ENCODE measurements at places on chromosomes 2 and 18. TPM values are rescaled to one million over a fixed set of nuclear protein-coding genes. Genes with fewer than 3 reads are reported as not detected.

- DNase-seq = peak; percentile 96
These were observed 90.7 kb upstream of the CTDP1 start for GRCh38 chr18:79588636-79589481.

- no peak for DNase-seq
These were observed 32.6 kb upstream of the ANXA4 start for GRCh38 chr2:69709290-69709689.

AQP12A gene
- not detected for polyA plus RNA-seq

GRCh38 chr2:179255129-179255528 is 9.5 kb downstream of the SESTD1 start:
- no peak for DNase-seq

DNA sequence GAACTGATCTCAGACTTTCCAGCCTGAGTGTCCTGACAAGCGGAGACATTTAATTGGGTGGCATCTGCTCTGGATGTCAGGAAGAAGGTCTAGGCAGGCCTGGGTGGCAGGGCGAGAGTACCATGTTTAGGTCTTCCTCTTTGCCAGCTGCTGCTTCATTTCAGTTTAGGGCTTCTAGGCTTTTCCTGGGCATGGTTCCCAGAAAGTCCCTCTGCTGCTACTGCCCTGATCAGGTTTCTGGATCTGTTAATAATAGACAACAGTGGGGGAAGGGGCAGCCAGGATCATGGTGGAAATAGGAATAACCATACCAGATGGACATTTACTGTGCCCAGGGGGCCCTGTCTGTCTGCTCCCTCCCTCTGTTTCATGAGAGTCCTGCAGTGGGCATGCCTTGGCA is 2.3 kb upstream of the PLCD4 start:
- no peak for DNase-seq

- no peak for DNase-seq
These were observed 36.8 kb downstream of the PARD6G start for GRCh38 chr18:80210312-80211083.

GRCh38 chr2:9640403-9641104 is 9.8 kb upstream of the YWHAQ start:
- DNase-seq = no peak

GRCh38 chr2:232629129-232629475 is 4.3 kb upstream of the EFHD1 start:
- DNase-seq = no peak

DNA sequence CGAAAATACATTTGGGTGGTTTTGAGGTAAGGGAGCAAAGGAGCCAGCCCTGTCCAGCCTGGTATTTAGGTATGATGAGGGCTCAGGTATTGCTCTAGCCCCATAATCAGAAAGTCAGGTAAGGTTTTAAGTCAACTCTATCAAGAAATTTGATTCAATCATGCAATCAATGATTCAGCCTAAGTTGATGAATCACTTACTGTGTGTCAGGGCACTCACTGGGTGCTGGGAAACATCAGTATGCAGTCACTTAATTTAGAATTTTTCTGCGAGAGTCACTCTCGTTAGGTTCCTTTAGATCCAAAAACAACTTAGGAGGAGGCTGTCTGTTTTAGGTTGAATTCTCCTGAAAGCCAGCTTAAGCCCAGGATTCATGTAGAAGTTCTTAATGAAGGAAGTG is 17.7 kb upstream of the SERPINB2 start:
- no peak for DNase-seq

- no peak for DNase-seq
These were observed 67.3 kb upstream of the CSRNP3 start for GRCh38 chr2:165402162-165402561.

- no peak for DNase-seq
These were observed 151.1 kb downstream of the GALNT1 start for GRCh38 chr18:35732636-35733035.

GRCh38 chr2:10091182-10091888 is 11.1 kb upstream of the CYS1 start:
- no peak for DNase-seq

ICOS gene
- 0.10 TPM for polyA plus RNA-seq

SERPINB3 gene
- polyA plus RNA-seq = 0.51 TPM

DNA sequence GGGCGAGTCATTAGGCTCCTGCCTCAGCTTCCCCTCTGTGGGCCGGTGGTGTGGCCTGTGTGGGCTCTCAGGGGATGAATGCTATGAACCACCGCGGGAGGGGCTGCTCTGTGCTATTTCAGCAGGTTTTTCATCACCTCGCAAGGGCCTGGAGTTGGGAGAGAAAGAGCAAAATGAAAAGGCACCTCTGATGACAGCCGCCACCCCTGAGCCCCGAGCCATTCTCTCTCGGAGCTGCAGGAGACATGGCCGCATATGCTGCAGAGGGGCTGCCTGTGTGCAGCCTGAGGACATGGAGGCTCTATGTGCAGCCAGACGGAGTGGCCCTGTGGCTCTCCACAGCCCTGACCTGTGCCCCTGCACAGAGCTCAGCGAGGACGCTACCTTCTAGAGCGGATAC is 96.2 kb upstream of the CTDP1 start:
- peak; percentile 17 for DNase-seq

GRCh38 chr18:24231773-24232735 is 93.2 kb downstream of the CABYR start:
- DNase-seq = no peak

MYO7B gene
- 1.1 TPM for polyA plus RNA-seq

DNA sequence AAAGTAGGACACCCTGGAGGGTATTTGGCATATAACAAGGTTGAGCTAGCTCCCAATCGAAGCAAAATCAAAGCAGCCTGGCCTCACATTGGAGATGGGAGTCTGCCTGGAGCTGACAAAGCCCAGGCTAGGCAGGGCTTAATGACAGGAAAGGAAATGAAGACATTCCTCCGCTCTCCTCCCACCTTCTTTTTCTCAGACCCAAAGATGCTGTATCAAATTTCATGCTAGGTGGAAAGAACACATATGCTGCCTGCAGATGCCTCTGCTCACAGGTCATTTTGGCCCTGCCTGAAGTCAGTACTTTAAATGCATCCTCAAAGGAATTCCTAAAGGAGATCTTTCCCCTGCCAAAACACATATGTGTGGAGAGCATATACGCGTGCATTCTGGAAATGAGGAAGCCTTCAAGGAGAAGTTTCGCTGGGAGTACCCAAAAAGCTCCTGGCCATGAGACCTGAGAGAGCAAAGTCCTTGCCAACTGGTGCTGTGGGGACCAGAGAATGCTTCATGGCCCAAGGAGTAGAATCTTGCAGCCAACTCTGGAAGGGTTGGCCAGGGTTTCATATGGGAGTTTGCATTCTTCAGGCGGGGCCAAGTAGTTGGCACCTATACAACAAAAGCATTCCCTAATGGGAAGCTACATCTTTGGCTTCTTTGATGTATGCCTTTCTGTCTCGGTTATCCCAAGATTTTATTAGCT is 88.0 kb downstream of the AQP4 start:
- no peak for DNase-seq

GRCh38 chr2:201758234-201758633 is 22.5 kb downstream of the ALS2 start:
- no peak for DNase-seq

PLCL1 gene
- polyA plus RNA-seq = 15.7 TPM

DNA sequence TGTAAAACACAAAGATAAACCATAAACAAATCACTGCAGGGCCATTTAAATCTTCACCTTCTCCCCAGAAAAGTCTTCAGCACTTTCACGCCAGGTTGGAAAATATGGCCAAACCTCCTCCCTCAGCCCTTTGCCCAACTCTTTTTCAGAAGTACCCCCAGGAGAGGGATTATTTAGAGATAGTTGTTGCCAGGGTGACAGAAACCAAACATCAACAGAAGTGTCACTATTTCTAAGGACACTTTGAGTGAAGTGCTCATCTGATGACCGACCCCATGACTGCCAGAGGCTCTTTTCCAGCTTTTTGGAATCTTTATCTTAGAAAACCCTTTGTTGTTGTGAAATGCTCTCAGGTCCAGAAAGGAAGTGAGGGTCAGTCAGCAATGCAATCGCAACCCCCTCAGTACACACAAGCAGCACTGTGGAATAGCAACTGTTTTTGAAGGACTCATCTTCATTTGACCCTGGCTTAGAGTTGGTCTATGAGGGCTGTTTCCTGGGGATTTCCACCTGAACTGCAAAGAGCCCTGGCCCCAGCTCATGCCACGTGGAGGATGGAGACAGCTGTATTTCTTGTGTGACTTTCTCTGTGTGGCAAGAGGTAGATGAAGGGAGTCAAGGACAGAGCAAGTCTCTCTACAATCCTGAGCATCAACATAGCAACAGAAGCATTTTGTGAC is 114.0 kb upstream of the STON1 start:
- DNase-seq = no peak

PNPT1 gene
- polyA plus RNA-seq = 7.1 TPM

DNA sequence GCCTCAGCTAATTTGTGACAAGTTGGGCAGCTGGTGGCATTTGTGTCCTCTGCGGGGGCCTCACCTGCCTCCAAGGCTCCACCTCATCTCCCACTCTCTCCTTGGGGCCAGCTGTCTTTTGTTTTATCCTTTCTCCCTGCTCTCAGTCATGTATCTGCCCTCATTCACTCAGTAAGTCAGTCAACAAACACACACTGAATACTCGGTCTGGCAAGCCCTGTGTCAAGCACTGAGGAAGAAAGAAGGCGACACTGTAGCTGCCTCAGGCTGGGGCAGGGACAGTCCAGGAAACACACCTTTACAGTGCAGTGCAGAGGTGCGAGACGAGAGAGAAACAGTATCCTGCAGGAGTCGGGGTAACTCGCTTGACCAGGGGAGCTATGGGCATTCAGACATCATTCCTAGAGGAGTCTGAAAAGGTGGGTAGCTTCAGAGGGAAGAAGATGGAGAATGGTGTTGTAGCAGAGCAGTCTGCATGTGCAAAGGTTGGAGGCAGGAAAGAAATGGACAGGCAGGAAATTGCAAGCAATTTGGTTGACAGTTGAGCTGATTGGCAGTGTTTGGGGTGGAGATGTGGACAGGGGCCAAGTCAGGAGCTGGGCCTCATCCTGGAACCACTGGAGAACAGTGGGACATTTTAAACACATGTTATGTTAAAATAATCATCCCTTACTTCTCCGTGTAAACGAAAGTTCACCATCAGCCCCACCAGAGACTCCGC is 34.9 kb downstream of the SCTR start:
- no peak for DNase-seq

DNA sequence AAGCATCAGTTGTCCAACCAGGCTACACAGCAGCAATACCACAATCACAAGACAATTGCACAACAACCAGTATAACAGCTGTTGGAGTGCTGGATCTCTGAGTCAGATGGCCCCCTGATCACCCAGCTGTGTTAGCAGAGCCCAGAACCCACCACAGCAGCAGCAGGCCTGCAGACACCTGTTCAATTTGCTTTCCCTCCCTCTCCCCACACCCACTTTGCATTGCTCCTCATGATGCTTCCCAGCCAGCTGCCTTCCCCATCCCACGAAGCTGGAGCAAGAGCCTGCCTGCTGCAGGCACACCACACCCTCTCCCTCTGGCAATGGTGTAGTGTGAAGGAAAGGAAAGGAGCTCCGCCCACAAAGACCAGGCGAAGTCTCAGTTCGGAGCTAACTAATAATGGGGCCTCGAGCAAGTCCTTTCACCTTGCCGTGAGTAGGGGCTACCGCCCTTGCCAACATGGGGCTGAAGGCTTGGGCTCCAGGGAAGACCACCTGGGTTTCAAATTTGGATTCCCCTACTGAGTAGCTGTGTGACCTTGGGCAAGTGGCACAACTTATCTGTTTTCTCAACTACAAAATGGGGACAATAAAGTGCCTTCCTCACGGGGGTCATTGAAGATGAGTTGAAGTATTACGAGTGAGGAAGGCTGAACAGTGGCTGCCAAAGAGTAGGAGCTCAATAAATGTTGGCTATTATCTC is 19.4 kb upstream of the ZBTB7C start:
- no peak for DNase-seq

GRCh38 chr2:27640722-27641245 is 11.9 kb downstream of the GPN1 start:
- DNase-seq = no peak

DNA sequence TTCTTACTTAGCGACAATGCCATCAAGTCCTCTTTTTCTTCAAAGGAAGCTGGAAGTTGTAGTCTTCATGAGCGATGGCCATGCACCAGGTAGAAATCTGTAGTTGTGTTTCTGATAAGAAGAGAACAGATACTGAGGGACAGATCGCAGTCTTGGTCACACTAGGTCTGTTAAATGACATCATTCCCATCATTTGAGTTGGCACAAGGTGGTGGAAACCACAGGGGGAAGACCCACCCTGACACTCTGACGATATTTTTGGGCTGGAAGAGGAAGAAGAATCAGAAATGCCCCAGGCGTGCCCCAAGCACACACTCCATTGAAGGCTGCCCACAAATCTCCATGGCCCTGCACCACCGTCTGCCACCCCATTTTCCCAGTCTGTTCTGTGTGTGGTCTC is 89.0 kb upstream of the BOD1L2 start:
- no peak for DNase-seq

GRCh38 chr2:185012643-185013042 is 414.3 kb downstream of the ZNF804A start:
- DNase-seq = no peak

GRCh38 chr2:193556766-193557470 is 1362.2 kb upstream of the TMEFF2 start:
- DNase-seq = no peak

SH2D6 gene
- not detected for polyA plus RNA-seq

DNA sequence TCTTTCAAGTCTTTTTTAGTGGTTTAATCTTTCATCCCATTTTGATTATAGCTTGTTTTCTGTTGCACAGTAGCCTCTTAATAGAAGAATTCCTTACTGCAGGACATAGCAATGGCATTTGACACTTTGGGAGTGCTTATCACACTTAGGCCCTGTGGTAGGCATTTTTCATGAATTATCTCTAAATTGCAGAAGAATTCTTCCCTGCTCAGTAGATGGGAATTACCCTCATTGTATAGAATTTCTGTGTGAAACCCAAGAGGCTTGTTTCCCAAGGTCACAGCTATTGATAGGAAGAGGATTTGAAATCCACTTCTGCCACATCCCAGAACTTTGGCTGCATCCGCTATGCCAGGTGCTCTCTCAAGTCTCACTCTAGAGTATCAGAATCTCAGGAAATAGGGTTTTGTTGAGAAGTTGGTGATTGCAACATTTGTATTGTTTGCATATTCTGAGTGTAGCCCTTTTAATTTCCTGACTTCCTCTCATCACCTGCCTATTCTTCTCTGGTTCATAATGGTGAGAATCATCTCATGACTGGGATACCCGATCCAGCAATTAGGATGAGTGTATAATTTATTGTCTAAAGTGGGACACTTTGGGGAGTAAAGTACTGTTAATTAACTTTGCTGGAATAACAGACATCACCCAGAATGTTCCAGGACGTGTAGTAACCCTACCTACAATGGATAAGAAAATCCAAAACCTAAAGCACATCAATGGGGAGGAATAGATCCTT is 255.2 kb upstream of the RASGRP3 start:
- DNase-seq = no peak

DNA sequence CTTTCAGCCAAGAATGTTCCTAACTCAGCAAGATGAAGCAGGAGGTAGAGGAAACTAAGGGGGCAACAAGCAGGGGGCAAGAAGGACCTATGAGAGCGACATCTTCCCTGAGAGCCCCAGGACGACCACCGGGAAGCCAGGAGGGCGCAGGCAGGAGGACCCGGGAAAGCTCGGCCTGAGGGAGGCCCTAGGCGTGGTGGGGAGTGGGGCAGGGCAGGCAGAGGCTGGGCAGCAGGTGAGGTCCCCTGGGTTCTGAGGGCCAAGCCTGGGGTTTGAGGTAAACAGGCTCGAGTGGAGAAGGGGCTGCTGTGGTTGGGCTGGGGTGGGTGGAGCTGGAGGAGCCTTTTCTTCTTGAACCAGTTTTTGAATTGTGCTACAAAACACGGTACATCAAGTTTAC is 1.3 kb upstream of the ALPI start:
- peak; percentile 30 for DNase-seq
